Testis (tissue), 5 donors: ENCODE measurements at places on chromosomes 3 and 15. TPM values are rescaled to one million over a fixed set of nuclear protein-coding genes. Genes with fewer than 3 reads are reported as not detected.

Gene NR2E3
- polyA plus RNA-seq, result 1.2 TPM

Gene LSAMP
- 9.1 TPM for polyA plus RNA-seq

Gene PPP1R14D
- not detected for polyA plus RNA-seq

Gene ZNF80
- not detected for polyA plus RNA-seq

Gene RLBP1
- 1.1 TPM for polyA plus RNA-seq

Gene DLEC1
- polyA plus RNA-seq, result 36.9 TPM

Gene FAM3D
- 0.41 TPM for polyA plus RNA-seq

Gene ALDH1A2
- 210 TPM for polyA plus RNA-seq

Gene MYZAP
- polyA plus RNA-seq, result 5.6 TPM

Gene SCG3
- 2.0 TPM for polyA plus RNA-seq

Gene GMNC
- 8.2 TPM for polyA plus RNA-seq

Gene RYR3
- 4.4 TPM for polyA plus RNA-seq

Gene RUBCN
- polyA plus RNA-seq, result 44.0 TPM

Gene CHRM5
- polyA plus RNA-seq, result 1.3 TPM
